ENCODE measurements at places on chromosomes 7 and 10.
A peak's percentile ranks its signal among the peaks of the same experiment; 100 is the strongest.

DNA sequence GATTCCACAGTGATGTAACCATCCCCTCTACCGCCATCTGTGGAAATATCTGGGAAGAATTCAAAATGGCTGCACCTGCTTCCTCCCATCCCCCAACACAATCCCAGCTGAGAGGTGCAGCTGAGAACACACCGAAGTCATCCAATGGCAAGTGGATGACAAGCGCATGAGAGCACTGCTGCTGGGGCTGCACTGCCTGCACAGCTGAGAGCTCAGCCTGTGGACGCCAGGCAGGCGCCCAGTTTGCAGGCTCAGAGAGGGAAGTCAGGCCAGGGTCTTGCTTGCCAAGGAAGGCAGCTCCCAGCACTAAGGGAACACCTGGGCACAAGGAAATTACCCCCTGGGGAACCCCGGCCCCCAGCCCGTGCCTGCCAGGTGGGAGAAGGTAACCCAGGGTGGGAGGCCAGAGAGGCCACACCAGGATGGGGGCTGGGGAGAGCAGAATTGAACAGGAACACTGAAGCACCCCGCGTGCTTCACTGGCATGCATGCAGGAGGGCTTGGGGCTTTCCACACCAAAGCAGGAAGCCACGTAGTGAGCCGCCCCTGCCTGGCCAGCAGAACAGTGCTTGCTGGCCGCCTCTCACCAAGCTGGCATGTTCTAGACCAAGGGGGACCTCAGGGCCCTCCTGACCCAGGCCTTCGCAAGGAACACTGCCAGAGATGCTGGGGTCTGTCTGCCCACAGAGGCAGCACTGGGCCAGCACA is 46.2 kb downstream of the FAM53B start:
- peak; percentile 43 for DNase-seq

DNA sequence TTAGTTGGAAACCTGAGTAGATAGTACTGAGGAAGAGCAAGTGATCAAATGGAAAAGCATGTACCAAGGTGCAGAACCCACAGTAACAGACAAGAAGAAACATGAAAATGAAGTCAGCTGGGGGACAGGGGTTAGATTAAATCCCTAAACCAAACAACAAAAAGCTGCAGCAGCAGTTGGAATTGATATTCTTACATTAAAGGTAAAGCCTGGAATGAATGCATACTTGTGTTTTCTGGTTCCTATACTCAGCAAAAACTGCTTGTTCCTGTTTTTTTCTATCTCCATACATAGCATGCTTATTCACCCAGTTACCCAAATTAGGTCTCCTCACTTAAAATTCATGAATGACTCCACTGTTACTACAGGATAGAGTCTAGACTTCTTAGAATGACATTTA is 92.4 kb downstream of the TPST1 start:
- DNase-seq = no peak

DNA sequence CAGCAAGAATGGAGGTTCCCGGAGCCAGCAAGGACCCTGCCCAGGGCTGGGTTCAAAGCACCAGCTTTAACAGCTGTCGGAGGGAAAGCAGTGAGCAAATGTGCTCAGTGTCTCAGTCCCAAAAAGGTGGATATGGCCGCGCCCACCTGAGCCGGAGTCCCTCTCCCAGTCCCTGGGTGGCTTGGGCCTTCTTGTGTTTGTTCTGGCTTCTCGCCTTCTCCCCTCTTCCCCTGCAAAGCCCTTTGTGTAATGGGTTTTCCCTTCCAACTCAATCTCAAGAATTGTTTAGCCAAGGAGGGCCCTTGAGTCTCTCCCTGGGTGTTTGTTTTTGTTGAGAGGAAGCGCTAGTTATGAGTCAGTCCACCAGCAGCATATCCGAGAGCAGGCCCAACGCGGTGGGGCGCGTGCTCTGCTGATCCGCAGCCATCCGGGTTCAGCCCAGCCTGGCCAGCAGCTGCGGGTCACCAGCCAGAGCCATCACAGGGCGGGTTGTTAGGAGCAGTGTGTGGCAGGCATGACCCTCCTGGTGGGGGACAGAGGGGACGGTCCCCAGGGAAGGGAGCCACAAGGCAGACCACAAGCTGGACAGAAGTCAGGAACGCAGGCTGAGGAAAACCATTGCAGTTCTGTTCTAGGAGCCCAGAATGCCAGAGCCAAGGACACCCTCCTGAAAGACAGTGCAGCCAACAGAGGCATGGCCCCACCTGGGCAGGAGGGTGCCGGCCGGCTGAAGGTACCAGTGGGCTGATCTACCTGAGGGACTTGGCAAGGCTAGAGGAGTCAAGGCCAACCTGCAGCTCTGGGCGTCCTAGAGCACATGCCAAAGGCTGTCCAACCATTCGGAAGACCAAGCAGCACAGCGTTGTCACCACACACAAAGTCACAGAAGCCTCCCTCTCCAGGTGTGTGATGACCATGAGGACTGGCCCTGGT is 21.3 kb downstream of the CALML3 start:
- no peak for DNase-seq

GRCh38 chr7:28992798-28993197 is 34.7 kb upstream of the TRIL start:
- no peak for DNase-seq

GRCh38 chr7:132112657-132113056 is 463.6 kb downstream of the PLXNA4 start:
- DNase-seq = no peak

DNA sequence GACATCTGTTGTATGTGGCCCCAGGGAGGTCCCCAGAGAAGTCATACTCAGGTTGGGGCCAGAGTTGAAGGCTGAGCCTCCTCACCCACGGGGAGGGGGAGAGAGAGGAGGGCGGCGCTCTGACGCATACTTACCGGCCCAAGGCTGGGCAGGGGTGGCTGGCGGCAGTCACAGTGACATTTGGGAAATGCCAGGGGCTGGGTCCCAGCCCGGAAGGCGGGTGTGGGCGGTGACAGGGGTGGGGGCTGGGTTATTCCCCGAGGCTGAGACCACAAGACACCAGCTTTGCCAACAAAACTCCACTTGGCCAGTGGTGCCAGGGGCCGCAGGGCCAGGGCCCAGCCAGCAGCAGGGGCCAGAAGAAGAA is 41.1 kb downstream of the RASGEF1A start:
- peak; percentile 23 for DNase-seq

DNA sequence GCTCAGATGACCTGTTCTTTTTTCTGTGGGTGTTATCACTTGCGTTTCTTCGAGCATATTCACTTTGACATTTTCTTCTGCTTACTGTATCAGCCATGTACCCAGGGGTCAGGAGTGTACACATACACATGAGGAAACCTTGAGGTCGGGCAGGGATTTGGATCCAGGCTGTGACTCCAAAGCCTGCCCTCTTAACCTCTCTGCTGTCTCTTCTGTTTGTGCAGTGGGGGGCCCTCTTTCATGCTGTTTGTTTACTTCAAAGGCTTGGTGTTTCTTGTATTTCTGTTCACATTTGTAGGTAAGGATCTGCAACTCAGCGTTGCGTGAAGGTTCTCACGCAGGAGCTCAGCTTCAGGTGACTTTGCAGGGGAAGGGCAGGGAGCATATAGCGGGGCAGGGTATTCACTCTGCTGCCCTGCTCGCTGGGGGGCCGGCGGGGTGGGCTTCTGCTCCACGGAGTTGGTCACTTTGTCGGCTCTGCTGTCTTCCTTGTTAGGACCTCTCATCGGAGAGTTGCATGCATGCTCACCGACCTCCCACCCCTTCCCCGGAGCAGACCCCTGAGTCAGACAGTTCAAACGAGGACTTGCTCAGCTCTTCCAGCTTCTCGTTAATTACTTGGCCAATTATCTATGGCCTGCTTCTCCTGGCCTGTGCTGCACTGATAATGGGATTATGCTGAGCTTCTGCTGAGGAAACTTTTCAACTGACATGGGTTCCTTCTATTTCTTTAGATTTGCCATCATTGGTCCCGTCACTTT is 77.5 kb downstream of the SDK1 start:
- DNase-seq = no peak

DNA sequence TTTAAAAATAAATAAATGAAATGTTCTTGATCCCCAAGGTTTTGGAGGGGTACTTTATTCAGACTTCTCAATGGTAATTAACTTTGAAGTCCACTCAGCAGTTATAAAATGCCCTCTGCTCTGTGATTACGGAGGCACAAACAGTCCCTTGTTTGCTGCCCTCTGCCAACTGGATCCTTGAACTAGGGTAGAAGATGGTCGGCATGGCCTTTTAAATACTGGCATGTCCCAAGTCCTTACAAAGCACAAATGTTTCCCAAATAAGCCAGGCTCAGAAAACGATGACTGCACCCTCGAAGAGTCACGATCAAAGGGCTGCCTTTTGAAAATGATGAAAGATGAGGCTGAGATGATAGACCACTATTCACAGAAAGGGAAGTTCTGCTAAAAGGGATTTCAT is 47.0 kb downstream of the GFRA1 start:
- no peak for DNase-seq

GRCh38 chr10:95464280-95464679 is 96.9 kb downstream of the SORBS1 start:
- DNase-seq = no peak

GRCh38 chr7:65809982-65810288 is 62.9 kb upstream of the VKORC1L1 start:
- DNase-seq = no peak

- no peak for DNase-seq
Measured at GRCh38 chr7:148116195-148116594, 474.4 kb upstream of the C7orf33 start.

- no peak for DNase-seq
Measured at GRCh38 chr7:106125417-106125816, 13.3 kb upstream of the SYPL1 start.

DNA sequence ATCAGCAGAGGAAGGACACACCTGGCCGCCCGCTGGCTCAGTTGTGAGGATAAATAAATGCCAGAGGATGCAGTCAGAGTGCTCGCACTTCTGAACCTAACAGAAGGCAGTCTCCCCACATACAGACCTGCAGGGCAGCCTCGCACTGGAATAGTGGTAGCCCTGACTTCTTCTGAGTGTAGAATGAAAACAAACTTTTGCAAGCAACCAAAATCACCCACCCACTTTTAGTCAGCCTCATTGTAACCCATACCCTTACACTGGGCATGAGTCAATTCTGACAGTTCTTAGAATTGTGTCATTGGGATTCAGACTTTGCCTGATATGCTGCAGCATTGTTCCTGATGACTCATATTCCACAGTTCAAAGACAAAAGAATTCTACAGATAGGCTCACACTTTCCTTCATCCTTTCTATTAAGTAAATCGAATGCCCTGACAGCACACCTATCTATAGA is 167.0 kb upstream of the CDK1 start:
- no peak for DNase-seq

DNA sequence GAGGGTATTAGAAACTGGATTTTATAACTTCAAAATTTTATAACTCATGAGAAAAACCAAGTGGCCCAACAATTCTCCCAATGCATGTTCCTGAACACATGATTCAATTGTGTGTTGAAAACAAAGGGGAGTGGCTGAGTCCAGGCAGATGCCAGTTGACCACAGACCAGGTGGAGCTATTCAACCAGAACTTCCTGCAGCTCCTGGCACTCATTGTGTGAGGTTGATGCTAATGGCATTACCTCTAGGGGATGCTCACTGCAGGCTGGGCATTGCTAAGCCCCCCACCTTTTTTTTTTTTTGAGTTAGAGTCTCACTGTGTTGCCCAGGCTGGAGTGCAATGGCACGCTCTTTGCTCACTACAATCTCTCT is 20.3 kb downstream of the MYOF start:
- DNase-seq = no peak

DNA sequence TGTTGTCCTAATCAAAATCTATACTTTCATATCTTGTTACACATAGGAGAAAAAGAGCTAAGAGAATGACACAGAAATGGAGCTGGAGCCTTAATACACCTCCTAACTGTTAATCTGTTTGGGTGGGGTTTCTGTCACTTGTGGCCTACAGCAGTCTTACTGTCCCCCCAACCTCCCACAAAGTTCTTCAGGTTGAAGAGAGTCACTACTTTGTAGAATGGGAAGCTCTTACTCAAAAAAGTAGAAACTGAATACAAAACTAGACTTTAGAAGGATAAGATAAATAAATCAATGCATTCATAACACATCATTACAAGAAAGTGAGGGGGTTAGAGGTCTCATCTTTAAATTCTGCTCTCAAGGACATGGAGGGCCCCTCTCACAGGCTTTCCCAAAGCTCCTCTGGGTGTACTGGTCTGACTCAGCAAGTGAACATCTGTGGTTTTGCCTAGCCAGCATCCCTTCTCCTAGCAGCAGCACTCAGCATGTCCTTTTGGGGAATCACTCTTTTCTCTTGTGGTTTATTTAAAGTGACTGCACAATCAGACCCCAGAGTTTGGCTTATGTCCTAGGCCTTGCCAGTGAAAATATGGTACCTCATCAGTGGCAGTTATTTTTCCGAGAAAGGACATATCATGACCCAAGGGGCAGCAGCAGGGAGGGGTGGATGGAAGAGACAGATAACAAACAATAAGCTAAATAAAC is 2.0 kb upstream of the BLVRA start:
- DNase-seq = no peak

DNA sequence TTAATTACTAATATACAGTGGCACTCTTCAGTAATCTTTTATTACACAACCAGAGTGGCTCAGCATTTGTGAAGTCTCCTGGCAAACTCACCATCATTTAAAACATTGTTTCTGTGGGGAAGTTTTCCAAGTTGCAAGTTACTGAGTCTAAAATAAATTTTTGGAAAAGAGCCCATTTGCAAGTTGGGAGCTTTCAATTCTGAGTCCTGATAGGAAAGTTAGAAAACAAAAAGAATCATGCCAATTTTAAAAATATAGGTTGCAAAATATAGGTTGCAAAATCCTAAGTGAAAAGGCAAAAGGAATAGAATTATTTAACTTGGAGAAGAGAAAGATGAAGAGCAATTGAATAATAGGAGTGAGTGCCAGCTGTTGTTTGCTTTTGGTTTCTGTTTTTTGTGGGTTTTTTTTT is 378.8 kb upstream of the C7orf33 start:
- DNase-seq = no peak

- no peak for DNase-seq
Measured at GRCh38 chr10:1127629-1128028, 71.4 kb downstream of the WDR37 start.
